ENCODE measurements at places on chromosomes 4 and X. TPM values are rescaled to one million over a fixed set of nuclear protein-coding genes. Genes with fewer than 3 reads are reported as not detected.

Gene SFRP2
- total RNA-seq = 156 TPM

Gene WDR17
- total RNA-seq = 2.0 TPM

GRCh38 chrX:40012868-40013265 lies 84.9 kb downstream of the BCOR start:
- DNase-seq = peak; percentile 45

- no peak for DNase-seq
These were observed 25.5 kb downstream of the MMAA start for GRCh38 chr4:145644699-145645098.

GRCh38 chr4:151291485-151291884 lies 14.5 kb downstream of the PRSS48 start:
- no peak for DNase-seq

Gene DIPK2B
- total RNA-seq = not detected

Gene UBA6
- total RNA-seq = 72.2 TPM

GRCh38 chr4:150114641-150115040 lies 36.4 kb downstream of the DCLK2 start:
- no peak for DNase-seq

Gene C4orf46
- total RNA-seq = 22.0 TPM

GRCh38 chr4:139686988-139687387 lies 21.4 kb downstream of the MGST2 start:
- DNase-seq = no peak

Gene CXorf49
- total RNA-seq = not detected

DNA sequence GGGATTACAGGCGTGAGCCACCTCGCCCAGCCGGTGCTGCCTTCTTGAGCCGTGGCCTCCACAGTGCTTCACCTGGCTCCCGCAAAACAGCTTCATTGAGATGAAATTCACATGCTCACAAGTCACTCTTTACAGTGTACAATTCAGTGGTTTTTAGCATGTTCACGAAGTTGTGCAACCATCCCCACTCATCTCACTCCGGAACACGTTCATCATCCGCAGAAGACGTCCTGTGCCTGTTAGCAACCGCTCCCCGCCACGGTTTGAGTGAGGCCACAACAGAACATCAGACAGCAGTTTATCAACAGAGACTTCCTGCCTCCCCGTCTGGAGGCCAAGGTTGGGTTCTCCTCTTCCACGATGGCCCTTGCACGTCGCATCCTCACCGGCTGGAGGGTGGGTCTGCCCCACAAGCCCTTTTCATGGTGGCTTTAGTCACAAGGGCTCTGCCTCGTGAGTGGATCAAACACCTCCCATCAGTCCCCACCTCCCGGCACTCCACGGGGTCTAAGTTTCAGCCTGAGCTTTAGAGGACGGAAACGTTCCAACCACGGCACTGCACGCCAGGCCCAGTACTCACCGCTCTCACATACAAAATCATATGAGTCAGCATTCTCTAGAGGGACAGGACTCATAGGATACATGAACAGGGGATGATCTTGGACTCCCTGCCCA lies 29.6 kb upstream of the SPON2 start:
- DNase-seq = no peak

GRCh38 chr4:143343276-143343831 lies 6.7 kb downstream of the GAB1 start:
- no peak for DNase-seq
